Tibial nerve (tissue), 4 donors: ENCODE measurements at places on chromosomes 16 and 17. TPM values are rescaled to one million over a fixed set of nuclear protein-coding genes. Genes with fewer than 3 reads are reported as not detected.
A peak's percentile ranks its signal among the peaks of the same experiment; 100 is the strongest.

The FBXO39 gene
- 0.20 TPM for total RNA-seq

GRCh38 chr16:85396879-85397871 lies 215.9 kb upstream of the GSE1 start:
- peak; percentile 6 for DNase-seq

DNA sequence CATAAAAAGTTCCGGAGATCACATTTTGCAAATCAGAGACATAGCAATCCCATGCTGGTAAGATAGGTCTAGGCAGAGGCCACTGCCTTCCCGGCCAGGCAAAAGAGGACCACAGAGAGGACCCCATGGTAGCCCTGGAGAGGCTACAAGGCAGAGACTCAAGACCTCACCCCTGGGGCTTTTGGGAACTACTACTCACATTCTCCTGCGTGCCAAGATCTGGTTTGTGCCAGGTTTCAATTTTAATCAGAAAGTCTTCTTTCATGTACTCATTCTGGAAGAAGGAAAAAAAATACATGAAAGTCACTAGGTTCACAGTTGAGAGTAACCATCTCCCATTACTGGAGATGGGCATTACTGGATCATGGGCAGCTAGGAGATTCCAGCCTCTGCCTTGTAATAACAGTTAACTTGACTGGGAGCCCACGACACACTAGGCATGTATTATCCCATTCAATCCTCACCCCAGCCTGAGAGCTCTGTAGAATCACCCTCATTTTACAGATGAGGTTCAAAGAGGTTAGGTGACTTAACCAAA lies 21.2 kb downstream of the PITPNA start:
- no peak for DNase-seq

- no peak for DNase-seq
Observed at GRCh38 chr16:87286839-87287626, 30.2 kb downstream of the C16orf95 start.

GRCh38 chr16:14015033-14015432 lies 56.1 kb upstream of the MRTFB start:
- no peak for DNase-seq
